Testis (tissue), 5 donors: ENCODE measurements at places on chromosomes 2 and 18. TPM values are rescaled to one million over a fixed set of nuclear protein-coding genes. Genes with fewer than 3 reads are reported as not detected.

Gene LYG2
- 1.7 TPM for total RNA-seq

Gene TMEM247
- total RNA-seq = 27.2 TPM

Gene ACKR3
- 22.8 TPM for total RNA-seq

Gene ELOA2
- 4.4 TPM for total RNA-seq

Gene CD207
- 0.19 TPM for total RNA-seq

Gene ABCG8
- 0.24 TPM for total RNA-seq

Gene LIMS2
- total RNA-seq = 19.0 TPM

Gene CMPK2
- 16.1 TPM for total RNA-seq

Gene GREB1L
- total RNA-seq = 38.4 TPM

Gene FKBP1B
- total RNA-seq = 2.7 TPM

Gene FIGN
- total RNA-seq = 3.6 TPM

Gene VWA3B
- 27.0 TPM for total RNA-seq

Gene RNF152
- 20.3 TPM for total RNA-seq

Gene UGT1A5
- total RNA-seq = 0.16 TPM

Gene PCBP1
- total RNA-seq = 144 TPM
